Kasumi-1 (cell line): ENCODE measurements at places on chromosomes 5 and 9.

DNA sequence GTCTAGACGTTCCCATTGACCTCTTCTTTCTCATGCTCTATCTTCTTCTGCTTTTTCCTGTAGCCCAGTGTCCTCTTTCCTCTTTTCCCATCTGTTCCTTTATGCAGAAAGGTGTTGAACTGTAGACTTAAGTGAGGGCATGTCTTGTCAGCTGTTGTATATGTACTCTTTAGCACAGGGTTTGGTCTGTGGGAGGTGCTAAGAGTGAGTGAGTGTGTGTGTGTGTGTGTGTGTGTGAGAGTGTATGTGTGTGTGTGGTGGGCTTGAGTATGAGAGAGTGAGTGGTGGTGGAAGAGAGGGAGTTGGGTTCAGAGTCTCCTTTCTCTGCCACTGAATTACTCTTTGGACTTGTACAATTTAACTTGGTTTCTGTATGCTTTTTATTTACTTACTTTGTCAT, 10.3 kb upstream of the ROPN1L start:
- DNase-seq: no peak

- no peak for DNase-seq
Observed at GRCh38 chr5:44002381-44002901, 386.8 kb downstream of the FGF10 start.

- no peak for DNase-seq
Observed at GRCh38 chr5:78293851-78294247, 649 bp downstream of the AP3B1 start.

- no peak for DNase-seq
Observed at GRCh38 chr5:9340085-9340484, 205.8 kb downstream of the SEMA5A start.

DNA sequence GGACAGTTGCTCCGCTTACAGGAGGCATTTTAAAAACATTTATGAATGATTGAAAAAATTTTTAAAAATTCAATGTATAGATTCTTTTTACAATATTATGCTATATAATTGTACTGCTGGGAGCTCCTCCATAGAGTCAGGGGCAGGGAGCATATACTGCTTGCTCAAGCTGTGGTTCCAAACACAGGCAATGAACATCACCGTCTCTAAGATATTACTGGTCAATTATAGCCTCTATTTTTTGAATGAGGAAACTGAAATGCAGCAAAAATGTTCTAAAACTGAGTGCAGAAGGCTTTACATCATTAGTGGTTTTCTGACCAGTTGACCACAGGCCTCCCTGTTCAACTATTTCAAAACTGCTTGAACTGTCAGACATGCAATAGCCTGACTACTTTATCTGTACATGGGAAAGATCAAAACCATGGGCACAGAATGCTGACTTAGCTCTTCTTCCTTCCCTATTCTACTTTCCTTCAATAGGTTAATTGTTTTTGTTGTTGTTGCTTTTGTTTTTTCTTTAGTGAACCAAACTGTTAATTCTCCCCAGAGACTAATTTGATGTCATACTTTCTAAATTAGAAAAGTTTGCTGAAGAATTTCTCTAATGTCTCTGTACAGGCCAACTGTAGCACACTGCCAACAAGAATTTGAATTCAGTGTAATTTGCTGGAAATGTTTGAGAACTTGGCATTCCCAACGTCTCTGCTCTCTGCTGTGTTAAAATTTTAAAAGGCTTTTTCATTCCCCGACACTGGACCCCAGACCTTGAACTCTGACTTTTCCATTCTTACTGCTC, 107.6 kb upstream of the MPDZ start:
- DNase-seq: no peak

DNA sequence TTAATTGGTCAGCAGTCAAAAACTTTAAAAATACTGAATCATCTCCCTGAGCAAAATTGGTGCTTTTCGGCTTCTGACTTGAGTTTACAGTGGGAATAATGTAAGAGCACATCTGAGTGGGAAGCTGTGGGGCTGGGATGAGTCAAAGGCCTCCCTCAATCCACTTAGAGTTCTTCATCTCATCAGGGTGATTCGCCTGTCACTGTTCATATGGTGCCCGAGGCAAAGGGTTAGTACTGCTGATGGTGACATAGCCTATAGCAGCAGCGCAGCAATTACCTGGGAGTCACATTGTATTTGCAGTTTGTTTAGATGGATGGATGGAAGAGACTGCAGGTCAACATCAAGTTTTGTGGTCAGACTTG, 113.8 kb upstream of the ZNF608 start:
- no peak for DNase-seq

GRCh38 chr5:158640593-158640980, 459.1 kb downstream of the EBF1 start:
- DNase-seq: no peak

GRCh38 chr5:97377582-97377981, 194.5 kb upstream of the RIOK2 start:
- DNase-seq: no peak

GRCh38 chr5:150633429-150633828, 7.0 kb upstream of the SYNPO start:
- no peak for DNase-seq

- no peak for DNase-seq
Observed at GRCh38 chr9:34218446-34218845, 39.6 kb downstream of the UBAP1 start.

- no peak for DNase-seq
Observed at GRCh38 chr9:4138180-4138579, 161.7 kb downstream of the GLIS3 start.

GRCh38 chr5:150338546-150338945, 19.0 kb upstream of the TCOF1 start:
- DNase-seq: no peak

DNA sequence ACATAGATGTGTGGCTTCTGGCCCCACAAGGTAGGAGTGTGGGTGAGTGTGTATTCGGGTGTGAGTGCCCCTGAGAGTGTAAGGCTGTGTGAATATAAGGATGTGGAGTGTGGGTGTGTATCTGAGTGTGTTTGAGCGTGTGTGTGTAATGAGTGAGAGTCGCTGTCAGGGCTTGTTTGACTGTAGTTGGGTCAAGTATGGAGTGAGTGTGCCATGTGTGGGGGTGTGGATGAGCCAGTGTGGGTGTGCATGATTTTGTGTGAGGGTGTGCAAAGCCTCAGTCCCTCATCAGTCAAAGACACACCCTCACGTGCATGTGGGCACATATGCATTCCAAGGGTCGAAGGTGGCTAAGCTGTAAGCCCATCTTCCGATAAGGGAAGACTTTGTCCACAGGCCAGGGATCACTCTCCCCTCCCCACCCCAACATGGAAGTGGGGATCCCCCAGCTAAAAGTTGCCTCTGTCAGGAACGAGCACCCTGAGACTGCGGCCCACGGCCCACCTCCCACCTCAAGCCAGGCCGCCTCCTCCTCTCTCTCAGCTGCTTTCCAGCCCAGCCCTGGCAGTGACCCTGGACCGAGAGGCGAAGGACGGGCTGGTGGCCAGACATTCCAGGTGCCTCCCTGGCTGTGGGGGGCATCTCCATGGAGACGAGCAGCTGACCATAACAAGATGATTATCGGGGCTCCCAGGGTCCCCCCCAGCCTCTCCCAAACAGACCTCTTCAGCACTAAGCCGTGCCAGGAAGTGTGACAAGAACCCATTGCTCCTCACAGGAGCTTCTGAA, 12.9 kb downstream of the AQP3 start:
- no peak for DNase-seq

DNA sequence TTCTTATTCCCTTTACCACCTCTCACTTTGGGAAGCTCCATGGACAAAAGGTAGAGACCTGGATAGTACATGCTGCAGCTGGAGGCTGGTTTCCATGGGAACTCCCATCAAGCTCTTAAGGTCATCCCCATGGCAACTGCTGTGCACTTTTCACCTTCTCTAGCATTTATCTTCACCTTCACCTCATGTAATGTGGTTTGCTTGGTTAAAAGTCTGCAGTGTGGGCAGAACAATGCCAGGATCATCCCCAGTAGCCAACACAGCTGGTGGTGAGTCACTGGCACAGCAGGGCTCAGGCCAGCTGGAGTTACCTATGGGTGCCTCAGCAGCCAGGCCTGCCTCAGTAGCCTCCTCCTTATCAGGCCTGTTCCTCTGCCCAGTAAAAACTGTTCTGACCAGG, 210.5 kb downstream of the GRIA1 start:
- no peak for DNase-seq

DNA sequence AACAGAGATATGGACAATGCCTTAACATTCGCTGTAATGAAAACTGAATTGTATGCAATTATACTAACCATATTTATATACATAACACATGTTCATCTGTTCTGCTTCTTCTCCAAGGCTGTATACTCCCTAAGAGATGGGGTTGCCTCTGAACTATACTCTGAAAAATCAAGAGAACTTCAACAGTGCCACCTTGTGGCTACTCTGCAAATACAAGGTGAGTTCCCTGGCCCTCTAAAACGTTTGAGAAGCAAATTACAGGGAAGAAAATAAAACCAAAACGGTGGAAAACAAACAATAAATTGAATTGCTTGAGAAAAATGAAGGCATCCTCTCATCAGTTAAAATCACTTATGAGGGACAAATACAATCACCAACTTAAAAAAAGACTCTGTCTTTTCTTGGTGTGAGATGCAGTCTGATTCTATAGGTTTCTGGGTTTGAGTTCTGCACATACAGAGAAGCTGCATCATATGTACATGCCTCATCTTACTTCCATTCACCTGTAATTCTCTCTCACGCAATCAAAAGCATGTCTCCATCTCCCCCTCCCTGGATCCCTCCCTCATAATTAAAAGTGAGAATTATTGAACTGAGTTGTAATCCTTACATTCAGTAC, 98.6 kb downstream of the FBXW11 start:
- peak; percentile 89 for DNase-seq

GRCh38 chr9:112032009-112032408, 135.4 kb downstream of the UGCG start:
- DNase-seq: no peak

DNA sequence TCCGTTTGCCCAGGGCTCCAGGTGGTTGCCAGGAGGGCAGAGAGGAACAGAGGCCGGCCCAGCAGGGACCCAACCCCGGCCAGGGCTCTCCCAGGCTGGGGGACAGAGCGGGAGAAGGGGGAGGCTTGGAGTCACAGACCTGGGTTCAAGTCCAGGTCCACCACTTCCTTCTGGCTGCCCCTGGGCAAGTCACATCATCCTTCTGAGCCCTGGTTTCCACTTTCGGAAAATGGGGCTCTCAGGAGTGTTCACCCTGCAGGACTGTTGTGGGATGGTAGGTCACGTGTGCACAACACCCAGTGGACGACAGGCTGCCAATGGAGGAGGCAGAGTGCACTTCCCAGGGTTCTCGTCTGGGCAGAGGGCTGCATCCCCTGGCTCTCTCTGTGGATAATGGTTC, 245.4 kb downstream of the PBX3 start:
- DNase-seq: no peak

DNA sequence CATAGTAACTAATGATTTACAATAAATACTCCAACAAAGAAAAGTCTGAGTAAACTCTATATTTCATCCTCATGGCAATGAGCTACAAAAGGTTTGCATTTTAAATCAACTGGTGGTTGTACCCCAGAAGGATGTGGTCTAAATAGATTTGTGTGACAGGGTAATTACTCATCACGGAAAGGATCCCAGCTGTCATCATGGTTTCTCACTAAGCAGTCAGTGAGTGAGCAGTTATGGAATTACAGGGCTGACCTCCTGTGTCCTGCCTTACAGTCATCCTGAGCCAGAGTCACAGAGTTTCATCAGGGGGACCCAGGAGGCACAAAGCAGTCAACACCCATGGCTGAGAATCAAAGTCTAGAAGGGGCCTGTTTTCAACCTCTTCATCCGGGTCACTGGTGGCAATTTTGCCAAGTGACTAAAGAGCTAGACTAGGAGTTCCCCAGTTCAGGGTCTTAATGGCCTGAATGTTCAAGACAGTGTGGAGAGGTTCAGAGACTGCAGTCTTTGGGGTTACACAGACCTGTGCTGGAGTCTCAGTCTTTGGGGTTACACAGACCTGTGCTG, 210.7 kb upstream of the SLC24A2 start:
- DNase-seq: no peak

DNA sequence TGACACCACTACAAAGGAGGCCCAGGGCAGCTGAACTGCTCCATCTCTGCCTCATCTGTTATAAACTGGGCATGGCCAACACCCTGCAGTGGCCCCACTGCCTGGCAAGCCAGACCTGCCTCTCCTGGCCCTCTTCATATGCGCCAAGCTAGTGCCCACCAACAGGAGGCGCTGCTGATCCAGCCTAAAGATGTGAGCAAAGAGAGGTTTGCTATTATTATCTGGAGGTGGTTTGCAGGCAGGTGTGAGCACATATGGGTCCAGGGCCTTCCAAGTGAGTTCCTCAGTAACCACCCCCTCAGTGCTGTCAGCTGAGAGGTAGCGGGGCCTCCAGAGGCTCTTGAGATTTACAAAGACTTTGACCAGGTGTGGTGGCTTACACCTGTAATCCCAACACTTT, 232.2 kb downstream of the SYK start:
- no peak for DNase-seq

DNA sequence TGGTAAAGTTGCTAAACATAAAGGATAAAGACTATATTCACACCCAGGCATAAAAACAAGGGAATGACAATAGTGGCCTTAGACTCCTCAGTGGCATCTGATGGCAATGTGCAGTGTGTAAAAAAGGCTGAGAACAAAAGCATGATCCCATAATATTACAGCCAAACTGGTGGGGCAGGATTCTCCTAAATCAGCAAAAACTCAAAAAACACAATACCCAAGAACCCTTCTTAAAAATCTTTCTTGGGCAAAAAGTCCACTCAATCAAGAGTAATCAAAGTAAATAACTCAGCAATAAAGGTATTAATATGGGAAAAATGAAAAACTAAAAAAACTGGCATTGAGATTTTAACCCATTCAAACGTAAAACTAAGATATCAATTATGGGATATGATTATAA, 1.6 kb upstream of the MOCS2 start:
- DNase-seq: no peak

GRCh38 chr5:146068977-146069779, 36.2 kb downstream of the PLAC8L1 start:
- no peak for DNase-seq

DNA sequence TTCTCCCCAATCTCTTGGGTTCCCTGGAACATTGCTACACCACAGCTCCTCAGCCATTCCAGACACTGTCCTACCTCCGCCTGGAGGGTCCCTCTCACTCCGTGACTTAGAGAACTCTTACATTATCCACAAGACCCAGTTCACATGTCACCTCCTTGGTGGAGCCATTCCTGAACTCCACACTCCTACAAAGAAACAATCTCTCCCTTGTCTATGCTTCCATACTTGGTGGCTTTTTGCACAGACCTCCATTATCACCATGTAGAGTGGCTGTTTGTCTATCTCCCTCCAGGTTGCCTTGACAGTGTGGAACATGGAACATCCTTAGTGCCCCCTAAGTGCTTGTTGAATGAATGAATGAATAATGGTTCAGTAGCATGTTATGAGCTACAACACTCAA, 105.9 kb downstream of the PAX5 start:
- DNase-seq: no peak

GRCh38 chr5:175060257-175060656, 335.9 kb downstream of the MSX2 start:
- DNase-seq: no peak

- peak; percentile 48 for DNase-seq
Observed at GRCh38 chr5:144203750-144204596, 33.3 kb downstream of the KCTD16 start.

DNA sequence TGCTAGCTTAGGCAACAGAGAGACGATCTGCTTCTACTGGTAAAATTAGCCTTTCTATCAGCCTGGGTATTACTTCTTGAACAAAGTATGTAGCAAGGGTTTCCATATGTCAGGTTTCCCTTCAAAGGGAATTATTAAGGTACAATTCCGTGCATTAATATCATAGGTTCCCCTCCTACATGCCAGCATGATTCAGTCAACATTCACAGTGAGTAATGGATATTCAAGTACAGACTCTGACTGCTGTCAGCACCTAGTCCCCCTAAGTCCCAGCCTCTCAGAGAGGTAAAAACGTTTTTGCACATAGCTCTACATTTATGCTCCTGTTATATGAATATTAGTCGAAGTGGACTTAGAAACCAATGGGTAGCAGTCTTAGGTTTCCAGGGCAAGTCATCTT, 322.4 kb upstream of the CCNG1 start:
- DNase-seq: no peak
